ENCODE measurements at places on chromosomes 4 and X.

- no peak for DNase-seq
These were observed 35.0 kb upstream of the MYOZ2 start for GRCh38 chr4:119100655-119101054.

DNA sequence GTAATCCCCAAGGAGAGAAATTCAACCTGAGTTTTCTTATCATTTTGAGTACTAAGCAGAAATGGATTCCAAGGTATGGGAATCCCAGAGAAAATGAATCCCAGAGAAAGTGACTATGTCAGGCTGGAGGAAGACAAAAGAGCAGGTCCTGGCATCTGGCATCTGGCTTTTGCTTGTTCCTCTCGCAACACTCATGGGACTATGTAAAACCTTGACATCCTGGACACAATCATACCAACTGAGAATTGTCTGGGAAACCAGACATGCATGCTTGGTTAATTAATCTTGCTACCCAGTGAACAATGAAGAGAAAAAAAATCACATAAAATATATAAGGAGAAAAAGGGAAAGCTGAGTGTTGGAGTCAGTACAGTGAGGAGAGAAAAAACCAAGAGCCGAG lies 12.9 kb downstream of the DCAF8L1 start:
- no peak for DNase-seq

- DNase-seq: no peak
These were observed 1.6 kb upstream of the SFRP2 start for GRCh38 chr4:153790500-153790865.

DNA sequence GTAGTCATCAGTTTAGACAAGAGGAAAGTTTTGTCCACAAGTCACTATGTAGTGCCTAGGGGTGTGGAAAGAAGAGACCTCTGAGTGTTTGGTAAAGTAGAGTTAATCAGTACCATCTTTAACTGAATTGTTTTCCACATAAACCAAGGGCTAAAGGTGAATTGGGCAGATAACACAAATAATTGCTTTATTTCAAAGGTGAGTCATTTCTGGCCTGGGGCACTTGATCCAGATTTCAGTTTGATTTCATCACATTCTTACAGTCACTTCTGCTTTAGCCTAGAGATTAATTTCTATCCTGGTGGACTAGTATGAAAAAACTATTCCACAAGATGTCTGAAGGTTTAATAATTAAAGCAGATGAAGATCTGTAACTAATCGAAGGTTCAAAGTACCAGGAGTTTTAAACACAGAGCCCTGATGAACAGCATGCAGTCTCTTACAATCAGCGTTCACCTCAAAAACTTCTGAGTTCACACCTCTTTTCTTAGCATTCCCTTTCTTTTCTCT lies 74.5 kb upstream of the BOD1L1 start:
- no peak for DNase-seq

GRCh38 chr4:111040904-111041303 lies 418.0 kb upstream of the PITX2 start:
- DNase-seq: no peak

DNA sequence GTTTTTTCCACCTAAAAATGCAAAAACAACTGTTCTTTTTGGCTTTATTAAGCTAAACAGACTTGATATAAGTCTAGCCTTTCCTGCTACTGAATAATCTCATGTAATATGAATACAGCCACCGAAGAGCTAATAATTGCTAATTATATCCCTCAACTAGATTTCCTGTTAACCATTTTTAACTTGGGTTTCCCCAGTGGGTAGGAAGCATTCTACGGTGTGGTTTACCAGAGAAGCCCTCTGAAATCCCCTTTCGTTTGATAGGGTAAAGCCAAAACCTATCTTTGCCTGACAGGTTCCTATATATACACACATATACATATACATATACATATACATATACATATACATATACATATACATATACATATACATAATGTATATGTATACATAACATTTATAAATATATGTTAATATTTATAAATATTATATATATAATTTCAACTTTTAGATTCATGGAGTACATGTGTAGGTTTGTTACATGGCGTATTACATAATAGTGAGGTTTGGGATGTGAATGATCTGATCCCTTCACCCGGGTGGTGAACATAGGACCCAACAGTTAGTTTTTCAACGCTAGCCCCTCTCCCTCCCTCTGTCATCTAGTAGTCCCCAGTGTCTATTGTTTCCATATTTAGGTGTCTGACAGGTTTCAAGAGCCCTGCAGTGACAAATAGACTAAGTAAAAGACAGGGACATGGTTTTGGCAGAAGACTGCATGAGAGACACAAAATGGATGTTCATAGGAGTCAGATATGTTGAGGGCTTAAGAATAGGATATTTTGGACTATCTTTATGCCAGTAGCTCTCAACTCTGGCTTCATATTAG lies 62.4 kb downstream of the ATXN3L start:
- no peak for DNase-seq

GRCh38 chrX:133534172-133534571 lies 118.9 kb upstream of the GPC4 start:
- no peak for DNase-seq

DNA sequence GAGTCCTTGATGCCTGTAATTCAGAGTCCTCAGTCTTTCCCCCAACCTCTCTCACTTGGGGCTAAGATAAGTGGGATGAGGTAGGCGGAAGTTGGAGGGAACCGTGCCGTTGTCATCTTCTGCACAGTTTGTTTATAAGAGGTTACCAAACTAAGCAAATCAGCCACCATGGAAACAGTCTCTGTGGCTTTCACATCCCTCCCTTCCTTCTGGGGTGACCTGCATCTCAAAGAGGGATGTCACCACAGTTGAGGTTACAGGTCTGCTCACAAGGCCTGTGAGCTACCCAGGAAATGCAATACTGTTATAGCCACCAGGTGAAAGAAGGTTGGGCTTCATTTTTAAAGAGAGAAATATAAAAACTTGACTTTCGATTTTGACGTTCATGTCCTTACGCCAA lies 26.3 kb downstream of the RTL5 start:
- DNase-seq: no peak

DNA sequence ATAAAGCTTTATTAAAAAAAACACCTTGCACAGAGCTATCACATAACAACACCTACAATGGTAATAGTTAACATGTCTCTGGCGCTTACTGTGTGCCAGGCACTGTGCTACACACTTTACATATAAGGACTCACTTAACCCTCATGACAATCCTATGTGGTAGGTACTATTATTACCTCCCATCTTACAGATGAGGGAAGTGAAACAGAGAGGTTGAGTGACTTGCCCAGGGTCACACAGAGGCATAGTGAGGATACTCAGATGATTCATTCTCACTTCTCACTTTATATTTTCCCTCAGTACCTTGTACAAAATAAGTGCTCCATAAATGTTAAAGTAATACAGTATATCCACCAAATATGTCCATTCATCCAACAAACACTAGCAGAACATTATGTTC lies 43.4 kb upstream of the IQSEC2 start:
- no peak for DNase-seq

GRCh38 chrX:9587642-9588041 lies 122.8 kb downstream of the TBL1X start:
- no peak for DNase-seq

GRCh38 chr4:168880811-168881595 lies 129.1 kb downstream of the CBR4 start:
- DNase-seq: no peak

DNA sequence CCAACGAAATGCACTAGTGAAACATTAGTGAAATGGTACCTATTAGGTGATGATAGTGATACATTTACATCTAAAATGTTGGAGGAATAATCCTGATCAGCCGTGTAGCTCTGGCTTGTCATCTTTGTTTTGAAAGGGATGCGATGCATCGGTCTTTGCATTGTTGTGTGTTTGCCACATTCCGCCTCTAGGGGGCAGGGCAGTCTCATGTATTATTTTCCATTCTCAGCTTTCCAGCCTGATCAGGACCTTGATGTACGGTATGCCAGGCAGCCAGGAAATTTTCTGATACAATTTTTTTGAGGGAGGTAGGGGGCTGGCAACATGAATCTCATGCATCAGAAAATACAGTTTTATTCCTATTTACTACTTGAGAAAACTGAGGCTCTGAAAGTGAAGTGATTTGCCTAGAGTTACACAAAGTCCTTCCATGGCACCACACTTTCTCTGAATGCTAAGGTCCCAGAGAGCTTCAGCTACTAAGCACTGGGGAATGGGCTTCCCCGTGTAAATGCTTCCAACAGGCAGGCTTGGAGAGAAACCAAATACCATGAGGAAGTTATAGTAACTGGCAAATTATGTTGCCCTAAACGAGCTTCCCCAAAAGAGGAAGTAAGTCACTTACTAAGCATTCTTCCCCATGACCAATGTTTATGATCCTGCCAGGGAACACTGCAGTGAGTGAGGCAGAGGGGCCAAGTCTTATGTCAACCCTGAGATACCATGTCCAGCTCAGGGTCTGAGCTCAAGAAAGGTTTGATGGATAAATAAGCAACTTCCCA lies 31.8 kb upstream of the IQSEC2 start:
- DNase-seq: peak; percentile 57

DNA sequence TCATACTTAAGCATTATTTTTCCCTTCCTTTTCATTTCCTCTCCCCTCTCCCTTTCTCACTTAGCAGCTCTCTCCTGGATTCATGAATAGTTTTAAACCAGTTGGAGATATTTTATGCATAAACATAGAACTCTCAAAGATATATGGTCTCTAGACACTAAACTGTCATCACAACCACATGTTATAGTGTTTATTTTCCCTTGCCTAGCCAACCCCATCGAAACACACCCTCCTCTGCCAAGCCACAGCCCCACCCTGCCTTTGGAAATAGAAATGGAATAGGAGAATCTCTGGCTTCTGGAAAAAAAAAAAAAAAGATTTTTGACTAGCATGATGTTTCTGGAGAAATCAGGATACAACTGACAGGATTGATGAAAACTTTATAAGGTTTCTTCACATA lies 64.8 kb upstream of the RBPJ start:
- DNase-seq: no peak

GRCh38 chrX:1403228-1403627 lies 11.3 kb upstream of the SLC25A6 start:
- peak; percentile 48 for DNase-seq

DNA sequence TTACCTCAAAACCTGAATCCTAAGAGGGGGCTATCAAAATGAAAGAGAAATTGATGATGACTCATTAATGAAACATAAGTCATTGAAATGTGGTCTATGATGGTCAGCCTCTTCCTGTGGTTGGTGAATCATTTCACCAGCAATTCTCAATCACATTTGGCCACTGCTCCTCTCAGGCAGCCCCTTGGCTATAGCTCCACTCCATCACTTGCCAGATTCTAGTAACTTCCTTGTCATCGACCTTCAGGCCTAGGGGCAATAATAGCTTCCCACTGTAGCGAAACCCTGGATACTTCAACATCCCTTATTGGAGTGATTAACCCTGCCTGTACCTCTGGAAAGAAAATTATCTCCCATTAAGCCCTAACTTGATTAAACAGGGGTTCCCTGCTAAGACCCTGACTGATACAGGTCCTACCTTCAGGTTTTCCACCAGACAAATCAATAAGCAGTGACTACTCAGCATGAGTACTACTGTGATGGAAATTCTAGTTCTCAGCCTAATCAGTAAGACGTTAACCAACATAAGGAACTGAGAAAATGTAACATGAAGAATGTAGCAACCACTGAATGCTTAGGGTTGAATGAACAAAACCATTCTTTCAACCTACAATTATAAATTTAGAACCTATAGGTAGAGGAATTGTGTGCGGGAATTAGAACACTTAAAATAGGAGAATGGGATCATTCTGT lies 30.4 kb downstream of the ADH7 start:
- DNase-seq: no peak

- DNase-seq: no peak
These were observed 308.5 kb downstream of the CENPC start for GRCh38 chr4:67236788-67237187.

- DNase-seq: no peak
These were observed 52.0 kb upstream of the UGT2B7 start for GRCh38 chr4:69044247-69044646.

DNA sequence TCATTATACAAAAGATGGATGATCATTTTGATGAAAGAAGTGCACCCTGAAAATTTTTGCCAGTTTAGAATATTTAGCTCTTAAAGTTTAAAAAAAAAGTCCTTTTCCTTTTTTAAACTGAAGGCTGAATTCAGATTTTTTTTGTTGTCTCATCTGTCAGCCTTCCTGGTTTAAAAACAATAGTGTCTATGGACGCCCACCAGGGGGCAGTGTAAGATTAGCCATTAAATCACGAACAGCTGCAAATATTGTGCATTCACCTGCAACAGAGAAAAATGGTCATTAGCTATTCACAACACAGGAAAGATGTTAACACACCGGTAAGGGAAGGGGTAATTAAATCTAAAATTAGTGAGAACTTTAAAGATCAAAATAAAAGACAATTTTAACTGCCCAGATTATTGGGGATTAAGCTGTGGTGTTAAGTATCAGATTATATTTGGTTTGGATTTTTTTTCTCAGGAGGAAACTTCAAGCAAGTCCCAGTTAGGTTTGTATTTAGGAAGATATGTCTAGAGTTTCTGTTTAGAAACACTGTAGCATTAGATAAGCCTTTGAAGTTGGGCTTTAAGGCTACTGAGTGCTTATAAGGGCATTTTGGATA lies 4.4 kb upstream of the CXorf38 start:
- no peak for DNase-seq

DNA sequence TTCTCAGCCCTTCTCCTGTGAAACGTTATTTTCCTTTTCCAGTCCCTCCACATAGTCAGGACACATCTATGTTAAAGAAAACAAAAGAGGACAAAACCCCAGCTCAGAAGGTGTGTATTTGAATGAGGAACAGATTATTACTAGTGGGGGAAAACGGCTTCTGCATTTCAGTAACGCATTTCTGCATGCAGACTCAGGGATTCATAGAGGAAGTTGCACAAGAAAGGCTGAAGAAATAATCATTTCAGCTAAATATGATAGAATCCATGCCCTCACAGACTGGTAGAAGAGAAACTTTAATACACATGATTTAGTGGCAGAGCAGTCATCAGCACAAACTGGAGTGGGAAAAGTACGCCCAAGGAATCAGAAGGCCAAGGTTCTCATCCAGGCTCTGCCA lies 270.8 kb upstream of the FGF13 start:
- no peak for DNase-seq

DNA sequence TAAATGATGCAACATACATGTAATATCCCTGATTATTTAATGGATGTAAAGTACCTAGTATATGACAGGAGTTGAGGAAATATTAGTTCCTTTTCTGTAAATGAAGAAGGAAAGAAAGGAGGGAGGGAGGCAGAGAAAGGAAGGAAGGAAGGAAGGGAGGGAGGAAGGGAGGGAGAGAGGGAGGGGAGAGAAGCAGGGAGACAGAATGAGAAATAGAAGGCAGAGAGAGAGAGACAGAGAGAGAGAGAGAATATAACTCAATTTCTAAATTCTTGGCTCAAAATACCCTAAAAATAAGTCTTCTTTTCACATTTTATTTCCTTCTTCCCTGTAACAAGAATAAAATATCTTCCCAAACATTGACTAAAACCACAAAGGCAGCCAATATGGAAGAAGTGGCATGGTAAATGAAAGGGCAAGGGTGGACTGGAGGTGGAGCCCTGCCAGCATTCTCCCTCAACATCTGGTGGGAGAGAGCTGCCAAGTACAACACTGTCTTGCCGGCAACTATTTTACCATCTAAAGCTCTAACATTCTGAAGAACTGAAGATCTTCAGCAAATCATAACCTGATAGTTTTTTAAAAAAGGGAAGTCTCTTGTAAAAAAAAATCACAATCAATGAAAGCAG lies 245.1 kb downstream of the PPP3CA start:
- no peak for DNase-seq

All from activated naive CD4-positive, alpha-beta T cell treated with anti-CD3 and anti-CD28 coated beads, Interleukin-2, amount 50 U/mL, for 72 hours (primary cell).